Epithelial cell of proximal tubule (primary cell): ENCODE measurements at places on chromosomes 7 and 10. TPM values are rescaled to one million over a fixed set of nuclear protein-coding genes. Genes with fewer than 3 reads are reported as not detected.

CYP2C19 gene
- total RNA-seq: not detected in 2 replicates

JAZF1 gene
- 1.3 and 3.6 TPM in 2 replicates for total RNA-seq

DNA sequence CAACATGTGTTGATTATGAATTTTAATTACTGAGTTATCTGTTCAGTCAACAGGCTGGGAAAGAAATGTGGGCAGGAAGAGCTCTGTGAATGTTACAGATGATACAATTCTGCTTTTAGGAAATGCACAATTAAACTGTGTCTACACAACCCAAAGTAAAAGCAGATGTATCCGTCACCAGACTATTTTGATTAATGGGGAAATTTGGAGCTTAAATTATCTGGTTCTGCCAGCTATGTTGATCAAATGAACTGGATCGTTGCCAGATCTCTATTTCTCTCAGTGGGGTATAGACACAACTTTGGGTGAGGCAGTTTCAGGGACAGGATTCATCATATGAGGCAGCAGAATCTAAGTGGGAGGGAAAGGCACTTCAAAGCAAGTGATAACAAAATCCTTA is 136.5 kb downstream of the NEUROD6 start:
- no peak for DNase-seq

DNA sequence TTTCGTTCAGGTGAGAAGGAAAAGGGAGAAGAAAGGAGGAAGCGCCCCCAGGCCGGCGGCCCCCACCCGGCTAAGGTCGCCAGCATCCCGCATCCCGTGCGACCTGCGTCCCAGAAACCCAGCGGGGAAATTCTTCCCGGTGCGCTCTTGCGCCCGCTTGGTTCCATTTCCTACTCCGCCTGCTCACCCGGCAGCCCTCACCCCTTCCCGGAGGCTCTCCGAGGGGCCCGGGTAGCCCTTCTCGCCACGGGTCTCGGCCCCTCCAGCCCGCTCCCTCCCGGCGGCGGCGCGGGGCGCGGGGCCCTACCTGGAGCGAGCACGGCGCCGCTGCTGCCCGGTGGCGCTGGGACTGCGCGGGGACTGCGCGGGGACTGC is at the start of gene PRKCQ:
Gene PRKCQ, minus strand, starts transcription at position 373 of the 375 bp plus-strand sequence. CDS start 65,141 bp downstream, outside the sequence.
- DNase-seq: no peak

GRCh38 chr10:86226781-86227201 is 139.8 kb downstream of the GRID1 start:
- DNase-seq: no peak

GRCh38 chr10:132344386-132344785 is 12.4 kb downstream of the LRRC27 start:
- DNase-seq: no peak

DNA sequence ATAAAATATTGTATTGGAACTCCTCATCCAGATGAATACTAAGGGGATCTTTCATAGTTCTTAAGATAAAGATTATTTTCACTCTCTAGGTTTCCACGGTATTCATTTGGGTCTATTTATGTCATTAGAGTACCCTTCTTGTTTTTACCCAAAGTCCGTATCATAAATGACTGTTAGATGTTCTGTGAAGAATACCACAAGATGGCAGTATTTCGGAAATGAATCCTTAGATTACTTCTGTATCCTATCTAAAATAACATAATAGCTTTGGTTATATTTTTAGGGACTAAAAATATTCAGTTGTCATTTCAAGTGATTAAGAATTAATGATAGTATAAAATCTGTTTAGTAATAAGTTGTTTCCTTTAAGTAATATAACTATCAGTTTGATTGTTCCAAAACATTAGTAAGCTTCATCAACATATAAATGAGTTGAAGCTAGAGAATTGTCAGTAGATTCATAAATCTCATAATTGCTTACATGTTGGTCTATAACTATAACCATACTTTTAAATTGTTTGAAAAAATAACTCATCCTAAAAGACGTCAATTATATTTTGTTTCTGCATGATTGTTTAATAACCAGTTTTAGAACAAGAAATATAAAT is 337.5 kb upstream of the KCND2 start:
- DNase-seq: peak; percentile 16

DNA sequence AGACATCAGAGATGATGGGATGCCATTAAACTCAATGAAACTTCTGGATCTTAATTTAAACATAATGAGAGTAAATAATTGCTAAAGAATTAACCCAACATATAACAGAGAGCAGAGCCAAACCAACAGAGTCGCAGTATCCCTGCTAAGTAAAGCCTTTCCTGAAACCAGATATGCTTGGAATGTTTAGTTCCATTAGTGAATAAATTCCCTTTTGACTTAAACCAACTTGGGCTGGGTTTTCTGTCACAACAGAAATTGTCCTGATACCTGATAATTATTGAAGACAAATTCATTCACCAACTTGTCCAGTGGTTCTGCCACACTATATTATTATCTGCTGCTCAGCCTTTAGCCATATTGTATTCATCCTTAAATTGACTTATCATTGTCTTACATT is 286.7 kb downstream of the FZD1 start:
- no peak for DNase-seq

DNA sequence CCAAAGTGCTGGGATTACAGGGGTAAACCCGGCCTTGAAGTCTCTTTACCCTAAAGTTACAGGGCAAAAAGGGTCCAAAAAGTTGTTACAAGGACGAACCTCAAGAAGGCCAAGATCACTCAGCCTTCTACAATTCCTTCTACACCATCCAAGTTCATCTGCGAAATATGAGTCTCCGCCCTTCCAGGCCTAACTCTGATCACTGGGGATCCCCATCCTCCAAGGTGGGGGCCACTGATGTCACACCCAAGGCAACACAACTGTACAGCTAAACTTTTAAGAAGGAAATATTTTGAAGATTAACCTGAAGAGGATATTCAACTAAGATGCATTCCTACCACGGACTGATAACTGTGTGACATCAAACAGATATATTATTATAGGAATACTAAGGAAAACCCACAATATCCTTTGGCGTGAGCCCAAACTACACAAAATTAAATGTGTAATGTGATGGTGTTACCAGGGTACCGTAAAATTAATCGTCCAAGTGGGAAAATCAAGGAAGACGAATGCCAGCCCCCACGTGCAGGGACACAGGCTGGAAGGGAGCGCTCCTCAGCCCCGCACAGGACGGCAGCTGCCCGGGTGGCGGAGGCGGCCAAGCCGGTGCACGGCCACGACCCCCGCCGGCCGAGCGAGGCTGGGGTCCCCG is 1.0 kb downstream of the PAXIP1 start:
- no peak for DNase-seq

DNA sequence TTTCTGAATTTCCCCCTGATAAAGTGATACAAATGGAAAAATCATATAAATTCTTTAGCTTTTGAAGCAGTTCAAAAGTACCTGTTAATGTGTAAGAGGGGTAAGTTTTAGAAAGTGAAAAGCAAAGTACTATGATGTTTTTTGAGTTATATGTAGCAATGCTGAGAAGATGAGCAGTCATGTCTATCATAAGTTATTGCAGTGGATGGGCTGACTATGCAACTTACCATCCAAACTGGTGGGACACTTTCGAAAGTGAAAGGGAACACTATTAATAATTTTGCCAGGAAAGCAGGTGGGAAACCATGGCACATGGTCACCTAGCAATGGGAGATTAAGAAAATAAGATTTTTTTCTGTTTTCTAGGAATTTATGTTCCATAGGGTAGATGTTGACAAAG is 4.1 kb downstream of the MINPP1 start:
- DNase-seq: no peak

- DNase-seq: no peak
Measured at GRCh38 chr7:88477976-88478375, 171.3 kb upstream of the STEAP4 start.

- no peak for DNase-seq
Measured at GRCh38 chr7:141359740-141360415, 191.3 kb upstream of the AGK start.

DNA sequence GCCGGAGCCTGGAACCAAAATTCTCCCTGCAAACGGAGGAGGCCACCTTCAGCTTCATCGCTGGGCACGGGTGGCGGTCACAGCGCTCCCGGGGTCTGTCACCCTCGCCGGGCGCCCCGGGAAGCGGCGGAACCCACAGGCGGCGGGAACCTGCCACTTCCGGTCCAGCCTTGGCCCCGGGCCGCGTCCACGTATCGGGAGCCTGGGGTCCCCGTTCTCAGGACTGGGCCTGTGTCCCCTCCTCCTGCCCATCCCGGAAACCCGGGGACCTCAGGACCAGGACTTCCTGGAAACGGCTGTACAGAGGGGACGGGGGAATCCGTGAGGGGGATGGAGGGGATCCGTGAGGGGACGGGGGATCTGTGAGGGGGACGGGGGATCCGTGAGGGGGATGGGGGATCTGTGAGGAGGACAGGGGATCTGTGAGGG is 25.4 kb downstream of the PDGFA start:
- DNase-seq: no peak

DNA sequence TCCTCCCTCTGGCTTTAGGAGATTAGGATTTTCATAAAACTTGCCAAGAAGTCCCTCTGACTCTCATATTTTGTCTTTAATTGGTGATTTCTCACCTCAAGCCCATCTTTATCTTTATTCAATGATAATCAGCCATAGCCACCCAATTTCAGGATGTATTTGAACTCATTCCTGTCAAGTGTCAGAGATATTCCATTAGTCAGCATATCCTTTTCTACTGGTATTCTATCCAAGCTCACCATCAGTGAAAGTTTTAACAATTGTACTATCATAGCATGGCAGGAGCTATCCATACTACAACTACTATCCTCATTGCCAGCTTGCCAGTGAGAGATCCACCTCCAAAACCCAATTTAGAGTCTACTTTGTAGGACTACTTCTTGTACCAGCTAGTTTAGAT is 114.6 kb downstream of the GNAI1 start:
- DNase-seq: no peak

- no peak for DNase-seq
Measured at GRCh38 chr10:73060738-73061635, 35.7 kb downstream of the P4HA1 start.

EXOC4 gene
- 27.1 and 41.3 TPM in 2 replicates for total RNA-seq

SLC16A9 gene
- 2.9 and 3.5 TPM in 2 replicates for total RNA-seq

HYAL4 gene
- total RNA-seq: not detected in 2 replicates

GRCh38 chr10:13271552-13272163 is 28.2 kb downstream of the PHYH start:
- DNase-seq: no peak

DNA sequence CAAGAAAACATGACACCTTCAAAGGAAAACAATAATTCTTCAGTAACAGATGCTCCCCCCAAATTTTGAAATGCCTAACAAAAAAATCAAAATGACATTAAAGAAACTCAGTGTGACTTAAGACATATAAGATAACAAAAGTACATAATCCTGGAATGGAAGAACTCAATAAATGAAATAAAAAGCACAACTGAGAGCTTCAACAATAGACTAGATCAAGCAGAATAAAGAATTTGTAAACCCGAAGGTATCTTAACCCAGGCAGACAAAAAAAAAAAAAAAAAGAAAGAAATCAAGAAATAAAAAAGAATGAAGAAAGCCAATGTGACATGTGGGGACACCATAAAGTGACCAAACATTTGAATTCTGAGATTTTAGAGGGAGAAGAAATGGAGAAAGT is 27.7 kb upstream of the LRRD1 start:
- no peak for DNase-seq

GRCh38 chr10:5965266-5965665 is 12.1 kb downstream of the IL15RA start:
- DNase-seq: peak; percentile 69

GRCh38 chr7:116153050-116153449 is 57.3 kb upstream of the TES start:
- DNase-seq: no peak

GIMAP7 gene
- total RNA-seq: not detected in 2 replicates

MCM10 gene
- total RNA-seq: 16.2 and 35.2 TPM in 2 replicates

NPY gene
- total RNA-seq: 0.43 TPM in 1 of 2 replicates, not detected in the other

GRCh38 chr10:78768041-78768835 is 300.5 kb upstream of the ZMIZ1 start:
- DNase-seq: no peak

- peak; percentile 80 for DNase-seq
Measured at GRCh38 chr7:141362580-141363435, 188.4 kb upstream of the AGK start.

ZPBP gene
- total RNA-seq: not detected in 2 replicates

DNA sequence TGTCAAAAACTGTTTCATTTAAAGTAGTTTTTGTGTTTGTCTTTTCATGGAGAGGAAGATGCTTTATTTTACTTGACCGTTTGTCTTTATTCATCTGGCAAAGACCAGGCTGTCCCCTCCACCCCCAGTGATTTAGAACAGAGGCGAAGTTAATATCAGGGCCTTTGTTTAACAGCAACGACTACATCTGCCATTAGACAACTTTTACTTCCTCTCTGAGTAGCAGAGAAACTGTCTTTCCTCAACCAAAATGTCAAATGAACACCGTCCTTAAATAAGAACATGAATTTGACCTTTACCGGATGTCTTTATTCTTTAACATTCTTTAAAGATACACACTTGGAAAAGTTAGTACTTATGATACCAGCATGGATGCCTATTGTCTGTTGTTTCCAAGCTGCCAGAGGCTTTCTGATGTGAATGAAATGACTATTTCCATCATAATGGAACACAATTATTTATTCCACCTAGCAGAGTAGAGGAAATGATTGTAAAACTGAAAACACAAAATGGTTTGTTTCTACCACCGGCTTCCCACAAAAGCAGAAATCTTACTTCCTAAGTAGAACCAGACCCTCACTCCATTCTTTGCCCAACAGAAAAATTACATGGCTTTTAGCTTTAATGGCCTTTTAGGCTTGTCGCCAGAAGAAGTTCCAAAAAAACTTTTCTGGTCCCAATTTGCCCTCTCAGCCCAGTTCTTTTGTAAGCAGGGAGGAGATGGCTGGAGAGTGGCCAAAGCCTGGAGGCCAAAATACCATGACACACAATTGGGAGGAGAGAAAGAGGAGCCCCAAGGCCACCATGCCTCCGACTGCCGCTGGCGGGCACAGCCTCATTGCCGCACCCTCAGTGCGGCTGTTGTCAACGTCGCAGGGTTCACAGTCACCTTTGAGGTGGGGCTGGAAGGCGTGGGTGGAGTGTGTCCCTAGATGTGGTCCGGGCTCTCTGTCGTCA is 168.5 kb downstream of the TEX36 start:
- no peak for DNase-seq

CDHR3 gene
- total RNA-seq: 0.17 and 0.80 TPM in 2 replicates

DNA sequence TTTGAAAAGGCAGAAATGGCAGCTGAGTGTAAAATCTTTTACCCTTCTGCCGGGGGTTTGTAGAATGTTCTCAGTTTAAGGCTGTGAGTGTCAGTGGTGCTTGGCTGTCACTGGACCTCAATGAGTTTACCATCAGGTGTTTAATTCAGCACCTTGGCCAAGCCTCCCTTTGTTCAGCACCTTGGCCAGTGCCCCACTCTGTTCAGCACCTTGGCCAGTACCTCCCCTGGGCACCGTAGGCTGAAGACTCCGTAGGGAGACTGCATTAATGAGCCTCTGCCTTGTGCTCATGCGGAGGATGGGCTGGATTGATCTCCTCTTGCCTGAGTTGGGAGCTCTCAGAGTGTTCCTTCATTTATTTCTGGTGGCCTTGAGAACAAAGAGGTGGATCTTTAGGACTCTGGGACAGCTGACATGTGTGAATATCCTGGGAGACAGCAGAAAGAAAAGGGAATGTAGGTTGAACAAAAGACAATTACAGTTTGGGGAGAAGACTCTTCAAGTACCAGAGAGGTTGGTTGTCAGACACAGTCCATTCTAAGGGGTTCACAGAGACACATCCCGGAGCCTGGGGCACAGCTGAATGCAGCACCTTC is 1.6 kb downstream of the FAM24A start:
- no peak for DNase-seq

- no peak for DNase-seq
Measured at GRCh38 chr7:140349144-140349771, 49.1 kb downstream of the SLC37A3 start.
